ENCODE measurements at places on chromosomes 13 and 19.

GRCh38 chr13:108226184-108226583 lies 8.0 kb downstream of the ABHD13 start:
- no peak for DNase-seq

- DNase-seq, result peak; percentile 91
Measured at GRCh38 chr13:75749407-75749806, 113.3 kb downstream of the LMO7 start.

DNA sequence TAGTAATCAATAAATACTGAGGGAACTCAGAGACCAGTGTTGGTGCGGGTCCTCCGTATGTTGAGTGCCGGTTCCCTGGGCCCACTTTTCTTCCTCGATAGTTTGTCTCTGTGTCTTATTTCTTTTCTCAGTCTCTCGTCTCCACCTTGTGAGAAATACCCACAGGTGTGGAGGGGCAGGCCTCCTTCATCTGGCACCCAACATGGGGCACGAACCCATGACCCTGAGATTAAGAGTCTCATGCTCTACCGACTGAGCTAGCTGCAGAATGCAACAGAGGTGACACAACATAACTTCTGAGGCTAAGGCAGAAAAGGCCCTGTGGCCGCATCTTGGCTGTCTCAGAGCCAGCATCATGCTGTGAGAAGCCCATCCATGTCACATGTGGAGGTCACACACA lies 5.3 kb upstream of the ZNF613 start:
- DNase-seq, result no peak

DNA sequence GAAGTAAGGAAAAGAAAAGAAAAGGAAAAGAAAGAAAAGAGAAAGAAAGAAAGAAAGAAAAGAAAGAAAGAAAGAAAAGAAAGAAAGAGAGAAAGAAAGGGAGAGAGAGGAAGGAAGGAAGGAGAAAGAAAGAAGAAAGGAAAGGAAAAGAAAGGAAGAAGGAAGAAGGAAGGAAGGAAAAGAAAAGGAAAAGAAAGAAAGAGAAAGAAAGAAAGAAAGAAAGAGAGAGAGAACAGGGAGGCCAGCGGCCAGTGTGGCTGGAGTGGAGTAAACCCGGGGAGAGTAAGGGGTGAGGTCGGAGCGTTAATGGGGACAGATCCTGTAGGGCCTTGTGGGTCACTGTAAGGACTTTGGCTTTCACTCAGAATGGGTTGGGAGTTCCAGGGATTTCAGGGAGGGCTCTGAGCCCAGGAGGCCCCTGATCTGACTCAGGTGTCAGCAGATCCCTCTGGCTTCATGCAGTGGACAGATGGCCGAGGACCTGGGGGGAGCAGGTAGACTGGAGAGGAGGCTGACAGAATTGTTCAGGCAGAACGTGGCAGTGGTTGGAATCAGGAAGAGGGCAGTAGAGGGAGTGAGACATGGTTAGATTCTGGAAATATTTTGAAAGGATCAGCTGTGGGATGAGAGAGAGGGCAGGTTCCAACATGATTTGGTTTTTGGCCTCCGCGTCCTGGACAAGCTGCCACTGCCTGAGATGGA lies 19.8 kb upstream of the FXYD3 start:
- no peak for DNase-seq

DNA sequence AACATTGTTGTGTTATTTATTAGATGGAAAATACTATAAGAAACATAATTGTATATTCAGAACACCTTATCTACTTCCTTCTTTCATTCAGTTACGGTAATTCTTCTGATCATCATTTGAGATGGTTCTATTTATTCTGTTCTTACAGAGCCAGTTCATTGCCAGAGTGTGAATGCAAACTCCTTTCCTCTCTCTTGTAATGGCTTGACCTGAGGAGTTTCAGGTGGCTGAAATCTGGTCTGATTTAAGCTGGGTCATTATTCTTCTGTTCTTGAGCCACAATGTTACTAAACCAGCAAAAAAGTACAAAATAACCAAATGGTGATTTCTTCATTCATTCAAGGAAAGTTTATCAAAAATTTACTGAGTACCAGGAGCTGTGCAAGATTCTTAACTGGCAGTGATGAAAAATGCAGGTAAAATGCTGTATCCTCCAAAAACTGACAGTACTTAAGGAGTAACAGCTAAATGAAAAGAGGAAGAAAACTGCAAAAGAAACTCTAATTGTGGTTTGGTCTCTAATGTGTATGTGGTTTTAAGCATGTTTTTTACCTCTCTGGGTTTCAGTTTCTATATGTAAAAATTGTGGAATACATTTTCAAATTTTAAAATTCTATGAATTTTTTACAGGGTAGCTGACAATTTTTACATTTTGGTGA lies 182.4 kb upstream of the UFM1 start:
- no peak for DNase-seq

- no peak for DNase-seq
Measured at GRCh38 chr13:41313117-41313516, 2.0 kb downstream of the NAA16 start.

DNA sequence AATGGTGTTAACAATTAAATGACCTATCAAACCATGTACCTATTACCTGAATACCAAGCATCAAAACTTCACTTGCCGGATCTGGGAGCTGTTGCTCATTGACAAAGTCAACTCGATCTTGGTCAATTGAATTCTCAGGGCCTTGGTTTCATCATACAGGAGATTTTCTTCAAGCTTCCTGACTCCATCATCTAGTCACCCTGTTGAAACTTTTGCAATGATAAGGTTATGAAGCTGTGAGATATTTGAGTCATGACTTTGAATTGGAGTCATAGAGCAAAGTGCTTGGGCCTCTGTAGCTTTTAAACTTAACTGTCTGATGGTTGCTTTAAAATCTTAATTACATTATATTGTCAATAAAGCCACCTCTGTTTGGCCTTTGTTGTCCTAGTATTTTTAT lies 260.9 kb downstream of the COG6 start:
- DNase-seq, result no peak

- DNase-seq, result no peak
Measured at GRCh38 chr13:111359237-111359915, 38.9 kb downstream of the TEX29 start.

DNA sequence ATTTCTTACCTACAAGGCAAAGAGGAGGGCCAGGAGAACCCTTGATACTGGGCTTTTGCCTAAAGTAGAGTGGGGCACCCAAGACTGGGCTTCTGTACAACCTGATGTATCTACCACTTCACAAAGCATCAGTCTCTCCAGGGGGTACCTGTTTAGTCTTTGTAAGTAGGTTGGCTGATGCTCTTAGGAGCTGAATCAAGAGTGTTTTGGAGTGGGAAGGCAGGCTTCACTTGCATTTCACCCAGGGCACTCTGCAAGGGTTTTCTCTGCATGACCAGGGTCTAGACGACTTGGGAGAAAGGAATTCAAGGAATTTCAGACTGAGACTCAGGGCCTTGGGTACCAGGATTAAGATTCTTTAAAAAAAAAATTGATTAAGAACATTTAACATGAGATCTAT lies 361.5 kb downstream of the RFC3 start:
- DNase-seq, result no peak

DNA sequence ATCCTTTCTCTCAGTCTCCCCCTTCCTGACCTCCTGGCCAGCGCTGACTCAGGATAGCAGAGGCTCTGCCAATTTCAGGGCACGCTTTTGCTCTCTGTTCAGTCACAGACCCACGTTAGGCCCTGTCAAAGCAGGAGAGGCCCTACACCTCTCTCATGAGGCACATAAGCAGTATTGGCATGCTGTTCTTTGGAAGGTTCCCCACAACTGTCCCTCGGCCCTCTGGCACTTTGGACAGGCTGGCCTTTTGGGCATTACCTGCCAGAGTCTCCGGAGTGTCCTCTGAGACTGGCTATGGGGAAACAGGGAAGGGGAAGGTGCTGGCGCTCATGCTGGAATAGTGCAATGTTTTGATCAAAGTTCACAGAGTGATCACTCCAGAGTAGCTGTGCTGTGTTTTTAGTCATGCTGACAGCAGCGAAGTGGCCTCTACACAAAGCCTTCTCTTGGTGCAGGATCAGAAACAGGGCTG lies 23.7 kb upstream of the UBE2L5 start:
- peak; percentile 32 for DNase-seq

Data from fibroblast of gingiva (primary cell).